ENCODE measurements at places on chromosomes 5 and 9.

- DNase-seq, result peak; percentile 85
Measured at GRCh38 chr9:113578882-113579282, 115.4 kb downstream of the RGS3 start.

GRCh38 chr5:1793966-1794900 lies 5.4 kb downstream of the MRPL36 start:
- DNase-seq, result peak; percentile 55

DNA sequence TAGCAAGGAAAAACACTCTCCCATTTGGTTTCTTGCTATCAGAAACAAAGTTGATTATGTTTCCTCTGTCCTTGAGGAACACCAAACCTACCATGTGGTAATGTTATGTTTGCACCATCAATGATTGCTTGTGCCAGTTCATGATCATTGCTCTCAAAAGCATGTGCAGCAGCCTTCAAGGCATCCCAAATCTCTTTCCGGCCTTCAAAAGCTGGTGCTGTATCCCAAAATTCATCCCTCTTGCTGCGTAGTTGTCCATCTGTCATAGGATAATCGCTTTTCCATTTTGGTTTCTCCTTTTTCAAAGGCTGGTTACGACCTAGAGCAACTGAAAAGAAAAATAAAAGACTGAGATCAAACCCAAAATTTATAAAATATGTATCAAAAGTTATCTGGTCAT lies 40.1 kb downstream of the EFCAB9 start:
- no peak for DNase-seq

DNA sequence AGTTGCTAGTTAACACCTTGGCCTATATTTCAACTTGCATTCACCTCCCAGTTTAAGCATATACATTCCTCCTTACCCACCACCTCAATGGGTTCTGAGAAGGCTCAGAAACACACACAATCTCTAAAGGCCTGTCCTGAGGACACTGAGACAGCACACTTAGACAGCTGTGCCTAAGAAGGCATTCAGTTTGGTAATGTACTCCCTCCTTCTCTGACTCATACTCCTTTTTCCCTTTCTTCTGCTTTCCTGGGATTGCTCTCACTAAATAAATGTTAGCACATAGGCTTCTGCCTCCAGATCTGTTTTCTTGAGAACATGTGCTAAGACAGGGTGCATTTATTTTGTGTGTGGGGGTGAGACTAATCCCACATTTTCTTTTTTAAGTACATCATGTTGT lies 456.8 kb upstream of the CDH6 start:
- peak; percentile 26 for DNase-seq

GRCh38 chr5:169610606-169611005 lies 26.5 kb upstream of the DOCK2 start:
- no peak for DNase-seq

DNA sequence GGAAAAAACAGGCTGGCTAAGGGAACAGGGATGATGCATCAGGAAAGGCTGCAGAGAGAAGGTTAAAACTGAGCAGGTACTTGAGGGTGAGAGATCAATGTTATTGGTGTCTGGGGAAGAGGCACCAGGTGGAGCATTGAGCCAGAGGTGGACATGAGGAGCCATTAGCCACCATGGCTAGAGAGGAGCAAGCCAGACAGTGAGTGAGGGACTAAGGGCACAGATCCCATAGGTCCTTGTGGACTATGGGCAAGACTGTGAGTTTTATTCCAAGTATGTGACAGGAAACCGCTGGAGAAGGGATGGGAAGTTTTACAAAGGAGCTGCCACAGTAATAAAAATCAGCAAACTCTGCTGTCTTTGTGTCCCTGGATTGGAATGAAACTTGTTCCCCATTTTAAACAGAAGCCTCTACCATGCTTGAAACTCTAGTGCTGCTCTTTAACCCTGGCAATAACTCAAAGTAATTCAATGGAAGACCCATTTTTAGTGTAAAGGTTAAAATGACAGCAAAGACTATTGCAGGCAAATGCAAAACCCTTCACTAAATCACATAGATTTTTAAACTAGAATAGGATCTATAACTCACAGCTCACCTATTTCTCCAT lies 349.8 kb downstream of the ENC1 start:
- DNase-seq, result no peak

- DNase-seq, result no peak
Measured at GRCh38 chr9:7387840-7388239, 411.7 kb downstream of the DMAC1 start.

DNA sequence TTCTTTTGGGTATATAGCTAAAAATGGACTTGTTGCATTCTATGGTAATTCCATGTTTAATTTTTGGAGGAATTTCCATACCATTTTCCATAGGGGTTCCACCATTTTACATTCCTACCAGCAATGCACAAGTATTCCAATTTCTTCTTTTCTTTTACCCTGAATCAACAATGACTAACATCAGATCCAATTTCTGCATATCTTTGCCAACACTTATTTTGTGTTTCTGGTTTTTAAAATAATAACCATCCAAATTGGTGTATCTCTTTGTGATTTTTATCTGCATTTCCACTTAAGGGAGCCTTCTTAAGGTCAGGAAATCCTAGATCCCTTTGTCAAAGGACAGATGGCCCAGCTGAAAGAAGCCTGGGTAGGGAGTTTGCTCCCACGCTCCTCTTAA lies 29.5 kb upstream of the SMU1 start:
- DNase-seq, result peak; percentile 60

GRCh38 chr9:8637626-8638025 lies 838.0 kb upstream of the DMAC1 start:
- DNase-seq, result no peak

GRCh38 chr5:134406390-134406789 lies 5.3 kb downstream of the CDKN2AIPNL start:
- no peak for DNase-seq

DNA sequence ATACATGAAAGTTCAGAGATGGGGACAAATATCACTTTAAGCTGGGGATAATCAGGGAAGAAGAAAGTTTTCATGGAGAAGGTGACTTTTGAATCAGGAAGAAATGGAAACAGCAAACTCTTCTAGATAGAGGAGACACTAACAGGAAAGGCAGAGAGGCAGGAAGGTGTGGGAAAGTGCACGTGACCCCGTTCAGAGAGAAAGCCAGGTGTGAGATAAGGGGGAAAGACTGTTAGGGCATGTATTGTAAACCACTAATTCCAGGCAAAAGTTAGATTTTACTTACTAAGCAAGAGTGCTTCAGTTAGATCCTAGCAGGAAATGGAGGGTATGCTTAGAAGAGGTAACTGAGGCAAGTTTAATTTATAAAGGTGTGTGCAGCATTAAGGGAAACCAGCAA lies 58.5 kb downstream of the PDCD1LG2 start:
- DNase-seq, result no peak

GRCh38 chr9:109469646-109470358 lies 28.3 kb downstream of the PTPN3 start:
- DNase-seq, result peak; percentile 89

GRCh38 chr5:164504141-164504772 lies 998.8 kb downstream of the MAT2B start:
- peak; percentile 83 for DNase-seq

GRCh38 chr5:94017579-94017978 lies 276.2 kb upstream of the POU5F2 start:
- no peak for DNase-seq

- DNase-seq, result no peak
Measured at GRCh38 chr5:43156388-43156787, 35.6 kb upstream of the NIM1K start.

GRCh38 chr5:116626272-116626723 lies 51.7 kb upstream of the SEMA6A start:
- peak; percentile 3 for DNase-seq

GRCh38 chr9:128048663-128049062 lies 18.5 kb downstream of the NAIF1 start:
- DNase-seq, result no peak

DNA sequence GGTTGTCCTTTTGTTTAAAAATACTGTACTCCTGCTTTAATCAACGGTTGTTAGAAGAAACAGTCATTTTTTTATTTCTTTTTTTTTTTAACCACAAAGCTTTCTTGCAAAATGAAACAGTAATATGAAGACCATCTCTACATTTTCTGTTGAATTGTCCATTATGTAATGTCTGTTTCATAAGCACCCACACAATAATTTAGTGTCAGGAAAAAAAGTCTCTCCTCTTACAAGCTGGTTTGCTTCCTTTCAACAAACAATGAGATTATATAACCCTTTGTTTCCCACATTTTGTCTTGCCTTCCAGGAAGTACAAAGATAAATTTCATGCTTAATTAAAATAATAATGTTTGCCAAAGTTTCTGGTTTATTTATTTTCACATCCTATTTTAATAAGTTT lies 16.7 kb downstream of the CTNNAL1 start:
- no peak for DNase-seq

DNA sequence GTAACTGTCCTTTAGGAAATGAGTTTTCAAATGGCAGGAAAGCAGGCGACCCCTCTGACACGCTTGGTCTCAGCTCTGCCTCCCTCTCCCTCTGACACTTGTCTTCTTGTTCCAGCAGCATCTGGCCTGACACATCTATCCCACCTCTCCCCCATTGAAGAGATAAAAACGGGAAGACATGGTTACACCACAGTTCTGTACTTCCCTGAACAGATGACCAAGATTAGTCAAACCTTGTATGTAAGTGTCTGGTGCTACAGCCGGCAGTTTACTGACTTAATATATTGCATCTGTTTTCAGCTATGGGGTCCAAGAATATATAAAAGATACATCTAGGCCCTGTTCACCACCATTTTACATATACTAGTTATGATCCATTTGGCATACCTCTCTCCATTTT lies 29.6 kb upstream of the MLLT3 start:
- no peak for DNase-seq

Measured in adipocyte (in vitro differentiated cells).